ENCODE measurements at places on chromosomes 1 and 21.

GRCh38 chr1:247385283-247385682, 30.7 kb upstream of the NLRP3 start:
- DNase-seq = peak; percentile 71

DNA sequence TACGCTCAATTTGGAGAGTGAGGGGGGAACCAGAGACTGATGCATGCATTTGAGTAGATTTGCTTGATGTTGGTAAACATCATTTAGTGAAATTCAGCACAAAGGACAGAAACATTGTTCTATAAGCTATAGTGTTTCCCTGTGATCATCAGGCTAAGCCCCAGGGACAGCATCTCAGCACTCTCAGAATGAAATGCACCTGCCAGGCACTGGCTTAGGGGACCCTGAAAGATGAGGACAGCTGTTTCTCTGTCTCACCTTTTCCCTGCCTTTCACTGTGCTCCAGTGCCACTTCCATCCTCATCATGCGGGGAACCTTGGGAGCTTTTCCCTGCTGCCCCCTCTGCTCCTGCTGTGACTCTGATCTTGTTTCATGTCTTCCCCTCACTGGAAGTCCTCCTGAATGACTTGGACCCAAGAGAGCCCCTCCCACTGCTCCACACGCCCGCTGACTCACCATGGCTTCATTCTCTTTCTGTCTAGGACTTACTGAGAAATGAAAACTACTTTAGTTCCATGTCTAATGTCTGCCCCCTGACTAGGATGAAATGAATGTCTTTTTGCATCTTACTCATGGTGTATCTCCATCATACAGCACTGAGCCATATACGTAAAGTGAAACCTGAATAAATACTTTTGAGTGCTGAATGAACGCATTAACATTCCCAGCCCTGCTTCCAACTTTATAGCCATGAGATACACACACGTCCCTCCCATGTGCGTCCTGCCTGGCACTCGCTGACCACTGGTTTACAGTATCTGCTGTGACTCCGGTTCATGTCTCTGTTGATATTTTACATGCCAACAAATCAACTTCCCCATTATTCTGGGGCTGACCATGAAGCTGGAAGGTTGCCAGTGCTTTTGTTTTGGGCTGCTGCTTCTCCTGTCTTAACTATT, 182.0 kb downstream of the PCP4 start:
- DNase-seq = no peak

DNA sequence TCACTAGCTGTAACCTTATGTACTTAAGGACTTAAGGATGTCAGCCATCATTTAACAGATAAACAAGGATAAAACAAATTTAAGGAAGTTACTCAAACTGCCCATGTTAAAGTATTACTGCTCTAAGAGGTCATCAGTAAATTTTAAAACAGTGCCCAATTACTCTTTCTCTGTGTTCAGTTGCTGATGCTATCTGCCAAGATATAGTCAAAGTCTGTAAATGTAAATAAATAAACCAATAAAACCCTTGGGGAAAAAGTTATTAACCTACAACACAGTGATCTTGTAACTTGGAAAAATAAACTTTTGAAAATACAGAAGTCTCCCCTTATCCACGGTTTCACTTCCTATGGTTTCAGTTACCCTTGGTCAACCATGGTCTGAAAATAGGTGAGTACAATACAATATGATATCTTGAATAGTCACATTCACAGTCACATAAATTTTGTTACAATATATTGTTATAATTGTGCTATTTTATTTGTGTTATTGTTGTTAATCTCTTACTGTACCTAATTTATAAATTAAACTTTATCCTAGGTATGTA, 501.8 kb downstream of the LMO4 start:
- DNase-seq = peak; percentile 18

DNA sequence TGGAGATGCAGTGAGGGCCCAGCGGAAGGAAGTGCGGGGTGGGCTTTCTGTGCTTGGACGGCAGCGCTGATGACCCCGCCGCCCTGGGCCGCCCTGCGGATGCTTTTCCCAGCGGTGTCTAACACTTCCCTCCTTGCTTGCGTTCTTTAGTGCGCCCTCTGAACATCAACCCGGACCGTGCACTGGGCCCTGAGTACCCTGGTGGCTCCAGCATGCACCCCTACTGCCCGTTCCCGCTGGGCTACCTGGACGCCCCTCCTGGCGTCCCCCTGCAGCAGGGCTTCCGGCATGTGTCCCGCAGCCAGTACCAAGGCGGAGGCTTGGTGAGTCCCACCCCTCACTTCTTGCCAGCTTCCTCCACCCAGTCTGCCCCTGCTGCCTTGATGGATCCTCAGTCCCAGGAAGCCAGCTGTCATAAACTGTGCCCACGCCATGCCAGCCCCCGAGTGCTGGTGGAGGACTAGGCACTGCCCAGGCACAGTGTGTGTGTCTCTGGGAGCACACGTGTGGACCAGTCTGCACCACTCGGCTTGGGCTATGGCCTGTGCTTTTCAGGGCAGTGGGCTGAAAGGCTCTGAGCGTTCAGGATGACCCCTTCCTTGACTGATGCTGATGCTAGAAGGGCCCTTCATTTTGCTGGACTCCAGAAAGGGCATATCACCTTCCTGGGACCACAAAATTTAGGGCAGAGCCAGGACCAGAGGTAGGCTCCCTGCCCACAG, 2.3 kb downstream of the DMRTB1 start:
- no peak for DNase-seq

GRCh38 chr1:236341298-236341697, 52.8 kb upstream of the EDARADD start:
- DNase-seq = no peak

GRCh38 chr1:174191349-174191862, 32.1 kb downstream of the RABGAP1L start:
- DNase-seq = no peak

DNA sequence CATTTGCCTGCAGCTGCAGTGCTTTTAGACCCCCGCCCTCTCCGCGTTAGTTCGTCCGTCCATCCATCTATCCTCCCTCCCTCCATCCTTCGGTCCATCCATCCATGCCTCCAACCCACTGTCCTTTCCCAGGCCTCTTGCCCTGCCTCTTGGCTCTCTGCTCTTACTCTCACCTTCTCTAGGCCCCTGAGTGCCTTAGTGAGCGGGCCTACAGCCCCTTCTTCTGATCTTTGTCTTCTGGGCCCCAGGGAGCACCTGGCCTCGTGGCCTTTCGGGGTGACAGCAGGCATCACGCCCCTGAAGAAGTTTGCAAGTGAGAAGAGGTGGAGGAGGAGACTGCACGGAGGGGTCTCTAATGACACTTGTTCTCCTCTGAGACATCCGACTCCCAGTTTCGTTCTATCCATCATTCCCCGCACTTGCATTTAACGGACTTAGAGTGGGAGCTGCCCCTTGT, 842 bp downstream of the ATXN7L2 start:
- DNase-seq = no peak

- DNase-seq = no peak
Measured at GRCh38 chr1:173862769-173863223, 5.0 kb downstream of the GAS5 start.

GRCh38 chr1:111904478-111905218, 84.8 kb downstream of the KCND3 start:
- DNase-seq = no peak

- DNase-seq = no peak
Measured at GRCh38 chr1:180620581-180620980, 11.2 kb upstream of the XPR1 start.

GRCh38 chr1:46621930-46622329, 5.3 kb upstream of the MOB3C start:
- no peak for DNase-seq

DNA sequence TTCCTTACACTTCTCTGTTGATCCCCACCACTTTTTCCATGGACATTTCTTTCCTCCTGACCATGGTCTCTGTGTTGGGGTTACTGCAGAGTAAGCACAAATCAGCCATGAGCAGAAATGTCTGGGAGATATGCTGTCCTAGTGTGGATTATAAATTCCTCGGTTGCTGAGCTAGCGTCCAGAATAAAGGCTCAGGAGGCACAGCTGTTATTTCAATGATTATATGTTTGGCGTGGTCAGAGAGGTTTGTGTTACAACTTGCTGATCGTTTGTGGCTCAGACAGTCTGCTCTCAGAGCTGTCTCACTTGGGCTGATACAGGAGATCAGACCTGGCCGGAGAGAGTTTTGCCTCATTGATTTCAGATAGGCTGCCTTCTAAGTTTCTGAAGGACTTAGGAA, 37.5 kb upstream of the LAMC2 start:
- no peak for DNase-seq

DNA sequence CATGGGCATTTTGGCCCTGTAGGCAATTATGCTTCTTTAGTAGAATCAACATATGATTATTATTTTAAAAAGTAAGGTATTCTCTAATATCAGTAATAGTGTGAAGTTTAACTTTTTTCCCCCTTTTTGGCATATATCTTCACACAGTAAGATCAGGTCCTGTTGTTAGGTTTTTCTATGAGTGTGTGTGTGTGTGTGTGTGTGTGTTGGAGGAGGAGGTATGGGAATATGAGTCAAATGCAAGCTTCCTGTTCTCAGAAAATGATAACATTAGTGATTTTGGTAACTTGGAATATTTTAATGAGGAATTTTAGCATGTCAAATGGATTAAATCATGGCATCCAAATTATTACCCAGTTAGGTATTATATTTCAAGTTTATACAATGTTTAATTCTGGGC, 65.8 kb upstream of the BCL10 start:
- no peak for DNase-seq

DNA sequence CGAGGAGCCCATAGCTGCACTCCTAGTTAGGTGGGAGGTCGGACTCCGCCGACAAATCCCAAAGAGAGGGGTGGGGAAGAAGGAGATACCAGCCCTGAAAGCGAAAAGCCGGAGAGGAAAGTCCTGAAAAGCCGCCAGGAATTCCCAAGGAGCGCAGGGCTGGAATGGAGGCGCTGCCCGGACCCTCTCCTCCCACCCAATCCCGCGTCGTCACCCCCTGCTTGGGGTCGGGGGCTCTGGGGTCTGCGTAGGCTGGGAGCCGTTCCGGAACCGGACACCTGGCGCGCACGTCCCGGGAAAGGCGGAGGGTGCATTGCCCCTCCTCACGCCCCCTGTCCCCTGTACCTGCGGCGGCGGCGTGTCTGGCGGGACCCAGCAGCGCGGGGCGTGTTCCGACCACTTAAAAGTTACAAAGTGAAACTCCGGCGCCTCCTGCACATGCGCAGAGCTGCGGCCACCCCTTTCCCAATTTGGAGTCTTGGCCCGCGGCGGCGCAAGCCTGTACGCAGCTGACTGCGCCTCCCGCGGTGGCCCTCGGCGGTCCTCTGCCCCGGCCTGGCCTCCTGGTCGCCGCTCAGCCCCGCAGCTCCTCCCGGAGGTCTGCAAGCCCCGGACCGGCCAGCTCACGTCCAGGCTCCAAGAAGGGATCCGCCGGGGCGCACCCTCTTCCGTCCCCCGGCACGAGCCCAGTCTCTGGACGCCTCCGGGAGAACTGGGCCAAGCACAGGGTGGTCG, at the start of gene TMEM63A:
TSS of gene TMEM63A (minus strand) at position 422 of the 735 bp plus-strand sequence. CDS start 4,800 bp downstream, outside the sequence.
- peak; percentile 93 for DNase-seq

GRCh38 chr1:147890177-147890790, 12.3 kb upstream of the GJA8 start:
- DNase-seq = peak; percentile 80

- no peak for DNase-seq
Measured at GRCh38 chr1:244427647-244428046, 24.1 kb downstream of the ADSS2 start.

DNA sequence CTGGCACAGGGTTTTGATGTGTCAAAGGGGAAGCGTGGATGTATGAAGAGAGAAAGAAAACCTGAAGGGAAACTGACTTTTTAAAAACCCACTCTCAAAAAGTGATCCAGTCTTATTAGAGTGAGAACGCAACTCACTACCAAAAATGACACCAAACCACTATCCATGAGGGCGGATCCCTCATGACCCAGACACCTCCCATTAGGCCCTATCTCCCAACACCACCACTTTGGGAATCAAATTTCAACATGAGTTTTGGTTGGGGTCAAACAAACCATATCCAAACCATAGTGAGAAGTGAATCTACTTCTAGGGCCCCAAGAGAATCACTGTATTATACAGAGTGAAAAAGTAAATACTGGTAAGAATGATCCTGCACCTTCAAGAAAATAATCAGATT, 53.5 kb downstream of the FNBP1L start:
- no peak for DNase-seq

- DNase-seq = no peak
Measured at GRCh38 chr1:218273762-218274479, 11.2 kb upstream of the RRP15 start.

- peak; percentile 53 for DNase-seq
Measured at GRCh38 chr1:201014816-201015200, 8.7 kb downstream of the KIF21B start.

- no peak for DNase-seq
Measured at GRCh38 chr1:57857809-57858208, 433.9 kb upstream of the DAB1 start.

DNA sequence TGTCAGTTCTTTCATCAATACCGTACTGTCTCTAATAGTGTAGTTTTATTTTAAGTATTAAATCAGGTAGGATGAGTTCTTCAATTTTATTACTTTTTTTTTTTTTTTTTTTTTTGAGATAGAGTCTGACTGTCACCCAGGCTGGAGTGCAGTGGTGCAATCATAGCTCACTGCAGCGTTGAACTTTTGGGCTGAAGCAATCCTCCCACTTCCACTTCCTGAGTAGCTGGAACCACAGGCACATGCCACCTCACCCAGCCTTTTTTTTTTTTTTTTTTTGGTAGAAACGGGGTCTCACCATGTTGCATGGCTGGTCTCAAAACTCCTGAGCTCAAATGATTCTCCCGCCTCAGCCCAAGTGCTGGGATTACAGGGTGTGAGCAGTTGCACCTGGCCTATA, 44.3 kb downstream of the INAVA start:
- peak; percentile 92 for DNase-seq

DNA sequence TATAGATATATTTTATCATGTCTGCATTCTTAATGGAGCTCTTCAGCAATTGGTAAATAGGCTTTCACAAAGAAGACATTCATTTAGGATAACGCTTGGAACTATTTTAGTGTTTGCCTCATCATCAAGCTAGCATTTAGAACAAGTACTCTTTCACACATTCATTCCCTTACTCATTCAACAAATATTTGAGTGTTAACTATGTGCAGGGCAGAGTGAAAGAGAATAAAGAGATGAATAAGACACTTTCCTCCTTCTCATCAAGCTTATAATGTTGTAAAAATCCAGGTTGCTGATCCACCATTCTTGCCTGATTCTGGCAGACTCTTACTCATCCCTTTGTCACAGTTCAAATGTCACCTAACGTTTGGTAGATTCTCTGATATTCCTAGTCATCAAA, 386.3 kb upstream of the BEND5 start:
- DNase-seq = no peak

GRCh38 chr1:8554956-8555534, 237.1 kb downstream of the SLC45A1 start:
- peak; percentile 52 for DNase-seq

- DNase-seq = no peak
Measured at GRCh38 chr1:239757716-239758115, 334.0 kb upstream of the FMN2 start.

GRCh38 chr1:191888996-191889622, 269.2 kb upstream of the RGS18 start:
- DNase-seq = no peak

DNA sequence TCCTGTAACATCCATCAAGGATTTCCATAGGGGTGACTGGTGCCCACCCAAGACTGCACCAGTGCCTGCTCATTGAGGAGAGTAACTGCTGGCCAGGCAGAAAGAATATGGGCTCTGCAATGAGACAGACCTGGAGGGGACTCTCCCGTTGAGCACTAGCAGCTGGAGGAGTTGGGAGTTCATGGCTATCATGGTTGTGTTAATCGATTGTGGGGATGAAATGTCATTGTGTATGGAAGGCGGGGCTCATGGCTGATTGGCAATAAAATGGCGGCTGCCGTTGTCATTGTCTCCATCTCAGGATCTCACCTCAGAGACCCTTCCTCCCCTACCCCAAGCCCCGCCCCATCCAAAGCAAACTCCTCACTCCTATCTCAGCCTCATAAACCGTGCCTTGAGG, 3.9 kb downstream of the TMEM125 start:
- DNase-seq = no peak

All from inflammatory macrophage (primary cell).